ENCODE measurements at places on chromosomes 2 and 18. TPM values are rescaled to one million over a fixed set of nuclear protein-coding genes. Genes with fewer than 3 reads are reported as not detected.

Gene PROKR1
- not detected for total RNA-seq

Gene TMEM247
- total RNA-seq = not detected

Gene DCC
- under 0.01 TPM for total RNA-seq

Gene AMER3
- not detected for total RNA-seq

Gene RNF152
- 189 TPM for total RNA-seq
